ENCODE measurements at places on chromosomes 1 and 21.

DNA sequence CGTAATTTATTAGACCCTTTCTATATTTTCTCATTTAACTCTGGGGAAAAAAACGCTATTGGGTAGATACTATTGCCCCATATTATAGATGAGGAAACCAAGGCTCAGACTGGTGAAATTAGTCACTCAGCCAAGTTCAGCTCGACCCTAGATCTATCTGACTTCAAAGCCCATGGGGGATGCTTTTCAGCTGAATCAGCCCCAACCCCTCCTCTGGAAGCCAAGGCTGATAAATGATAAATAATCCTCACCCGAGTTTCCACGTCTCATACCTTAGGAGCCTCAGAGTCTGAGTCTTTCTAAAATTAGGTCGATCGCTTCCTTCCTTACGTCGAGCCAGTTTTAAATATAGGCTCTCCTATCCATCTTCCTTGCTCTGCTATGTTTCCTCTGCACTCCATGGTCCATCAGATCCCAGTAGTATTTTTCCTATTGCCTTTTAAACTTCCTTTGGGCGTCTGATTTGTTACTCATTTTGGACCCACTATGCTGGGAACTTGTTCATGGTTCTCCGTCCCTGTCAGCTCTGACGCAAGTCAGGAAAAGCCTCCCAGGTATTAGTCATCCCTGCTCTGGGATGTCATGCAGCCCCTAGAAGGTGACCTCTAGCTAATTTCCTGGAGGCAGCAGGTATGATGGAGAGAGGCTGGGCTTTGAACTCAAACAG, 122.8 kb downstream of the PLPP3 start:
- DNase-seq = no peak

- DNase-seq = no peak
Observed at GRCh38 chr1:100344774-100345173, 7.5 kb upstream of the CDC14A start.

DNA sequence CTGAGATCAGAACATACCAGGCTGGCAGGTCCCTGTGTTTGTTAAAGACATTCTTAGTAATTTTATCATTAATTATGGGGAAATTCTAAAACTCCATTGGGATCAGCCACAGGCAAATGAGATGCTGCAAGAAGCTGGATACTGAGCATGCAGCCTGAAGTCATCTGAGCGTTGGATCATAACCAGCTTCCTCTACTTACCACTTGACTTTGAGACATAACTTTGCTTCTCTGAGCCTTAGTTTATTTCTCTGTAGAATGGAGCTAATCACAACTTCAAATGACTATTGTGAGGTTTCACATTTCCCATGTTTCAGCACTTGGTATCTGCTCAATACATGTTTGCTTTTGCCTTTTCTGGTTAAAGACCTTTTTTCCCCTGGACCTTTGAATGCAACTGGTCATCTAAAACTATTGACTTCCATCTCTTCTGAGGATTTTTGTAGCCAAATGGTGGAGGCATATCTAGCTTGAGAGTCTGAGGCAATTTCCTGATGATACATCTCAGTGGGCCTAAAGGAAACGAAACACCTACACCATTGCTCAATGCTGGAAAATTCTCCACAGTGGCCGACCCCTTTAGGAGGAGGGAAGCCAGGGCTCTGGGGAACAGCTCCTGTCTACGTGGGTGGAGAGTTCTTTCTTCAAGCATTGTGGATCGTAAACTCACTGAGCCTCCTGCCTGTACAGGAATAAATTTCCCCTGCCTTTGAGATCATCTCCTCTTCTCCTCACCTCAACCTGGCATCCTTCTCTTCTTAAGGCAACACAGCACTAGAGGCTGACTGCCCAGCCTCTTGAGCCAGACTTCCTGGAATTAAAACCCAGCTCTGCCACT, 109.1 kb upstream of the HOOK1 start:
- DNase-seq = no peak

DNA sequence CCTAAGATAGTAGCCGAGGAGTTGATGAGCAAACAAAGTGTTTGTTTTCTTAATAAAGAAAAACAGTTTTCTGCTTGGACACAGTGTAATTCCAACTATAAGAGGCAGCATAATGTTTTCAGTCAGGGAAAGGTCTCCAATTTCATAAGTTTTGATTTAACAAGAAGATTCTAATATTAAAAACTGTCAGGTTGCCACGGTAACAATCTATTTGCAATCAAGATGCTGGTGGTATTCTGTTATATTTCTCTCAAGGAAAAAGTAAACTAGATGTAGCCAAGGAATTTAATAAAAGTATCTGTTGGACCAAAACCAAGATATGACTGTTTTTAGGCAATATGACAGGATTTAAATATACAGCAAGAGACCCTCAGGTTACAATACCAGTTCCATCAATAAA, 211.7 kb downstream of the SMYD3 start:
- no peak for DNase-seq

- DNase-seq = no peak
Observed at GRCh38 chr1:7501084-7501491, 270.0 kb upstream of the VAMP3 start.

DNA sequence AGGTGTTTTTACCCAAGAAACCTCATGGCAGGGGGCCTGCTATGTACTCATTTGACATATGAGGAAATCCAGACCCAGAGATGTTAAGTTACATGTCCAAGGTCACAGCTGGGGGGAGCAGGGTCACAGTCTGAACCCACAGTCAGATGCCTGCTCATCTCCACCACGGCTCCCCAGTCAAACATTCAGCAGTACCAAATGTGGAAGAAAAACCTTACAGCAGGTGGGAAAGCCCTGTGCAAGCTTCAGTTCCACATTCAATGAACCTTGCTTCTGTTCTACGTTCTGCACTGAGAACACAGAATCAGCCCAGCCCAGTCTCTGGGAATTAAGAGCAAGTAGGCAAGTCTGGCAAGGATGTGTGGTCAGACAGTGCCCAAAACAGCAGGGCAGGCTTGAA, 35.2 kb downstream of the LRP8 start:
- no peak for DNase-seq

- peak; percentile 86 for DNase-seq
Observed at GRCh38 chr1:156129687-156130577, 15.4 kb downstream of the LMNA start.

DNA sequence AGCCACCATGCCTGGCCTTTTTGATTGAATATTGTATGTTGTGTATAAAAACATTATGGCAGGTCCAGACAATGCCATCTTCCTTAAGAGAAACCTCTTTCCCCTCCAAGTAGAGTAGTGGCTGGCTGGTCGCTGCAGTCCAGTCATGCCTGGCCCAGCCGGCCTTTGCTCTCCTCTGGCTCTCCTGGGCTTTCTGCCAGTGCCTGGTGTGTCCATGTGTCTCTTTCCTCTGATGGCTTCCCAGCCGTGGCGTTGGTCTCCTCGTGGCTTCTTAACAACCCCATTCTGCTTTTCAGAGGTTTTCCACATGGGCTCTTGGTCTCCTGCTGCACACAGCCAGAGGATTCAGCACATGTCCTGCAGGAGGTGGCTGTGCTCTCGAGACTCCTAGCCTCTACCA, 58.7 kb downstream of the DIP2A start:
- DNase-seq = no peak
